ENCODE measurements at places on chromosomes 6 and 20. TPM values are rescaled to one million over a fixed set of nuclear protein-coding genes. Genes with fewer than 3 reads are reported as not detected.

E2F3 gene
- 20.7 TPM for polyA plus RNA-seq

DNA sequence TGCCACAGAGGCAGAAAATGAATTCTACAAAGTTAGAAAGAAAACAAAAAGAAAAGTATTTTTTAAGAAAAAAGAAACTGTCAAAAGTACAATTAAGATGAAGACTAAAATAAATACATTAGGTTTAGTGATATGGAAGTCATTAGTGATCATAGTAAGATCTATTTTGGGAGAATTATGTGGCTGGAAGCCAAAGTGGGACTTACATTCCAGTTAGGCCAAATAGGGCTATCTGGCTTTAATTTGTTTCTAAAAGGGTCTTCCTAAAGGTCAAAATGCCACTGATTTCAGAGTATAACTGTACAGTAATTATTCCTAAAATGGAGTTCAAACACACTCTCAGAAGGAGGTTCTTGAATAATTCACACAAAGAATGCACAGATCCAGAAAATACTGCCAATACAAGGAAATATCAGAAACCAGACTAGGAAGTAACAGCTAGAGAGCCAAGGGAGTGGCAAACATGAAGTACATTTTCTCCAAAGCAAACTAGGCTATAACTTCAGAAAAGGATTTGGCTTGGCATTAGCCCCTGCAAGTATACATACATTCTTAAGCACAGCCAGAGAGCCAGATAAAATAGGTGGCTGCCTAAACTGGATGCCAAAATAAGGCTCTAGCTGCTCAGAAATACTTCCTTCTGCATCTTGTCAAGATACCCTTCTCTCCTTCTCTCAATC is 45.3 kb downstream of the PDSS2 start:
- DNase-seq, result no peak

DNA sequence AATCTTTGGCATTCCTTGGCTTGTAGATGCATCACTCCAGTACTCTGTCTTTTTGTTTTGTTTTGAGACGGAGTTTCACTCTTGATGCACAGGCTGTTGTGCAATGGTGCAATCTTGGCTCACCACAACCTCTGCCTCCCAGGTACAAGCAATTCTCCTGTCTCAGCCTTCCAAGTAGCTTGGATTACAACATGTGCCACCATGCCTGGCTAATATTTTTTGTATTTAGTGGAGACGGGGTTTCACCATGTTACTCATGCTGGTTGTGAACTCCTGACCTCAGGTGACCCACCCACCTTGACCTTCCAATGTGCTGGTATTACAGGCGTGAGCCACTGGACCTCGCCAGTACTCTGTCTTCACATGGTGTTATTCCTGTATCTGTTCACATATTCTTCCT is 35.8 kb upstream of the LGSN start:
- DNase-seq, result no peak

GRCh38 chr6:104182811-104183210 is 676.9 kb downstream of the HACE1 start:
- DNase-seq, result no peak

PGC gene
- not detected for polyA plus RNA-seq

DNA sequence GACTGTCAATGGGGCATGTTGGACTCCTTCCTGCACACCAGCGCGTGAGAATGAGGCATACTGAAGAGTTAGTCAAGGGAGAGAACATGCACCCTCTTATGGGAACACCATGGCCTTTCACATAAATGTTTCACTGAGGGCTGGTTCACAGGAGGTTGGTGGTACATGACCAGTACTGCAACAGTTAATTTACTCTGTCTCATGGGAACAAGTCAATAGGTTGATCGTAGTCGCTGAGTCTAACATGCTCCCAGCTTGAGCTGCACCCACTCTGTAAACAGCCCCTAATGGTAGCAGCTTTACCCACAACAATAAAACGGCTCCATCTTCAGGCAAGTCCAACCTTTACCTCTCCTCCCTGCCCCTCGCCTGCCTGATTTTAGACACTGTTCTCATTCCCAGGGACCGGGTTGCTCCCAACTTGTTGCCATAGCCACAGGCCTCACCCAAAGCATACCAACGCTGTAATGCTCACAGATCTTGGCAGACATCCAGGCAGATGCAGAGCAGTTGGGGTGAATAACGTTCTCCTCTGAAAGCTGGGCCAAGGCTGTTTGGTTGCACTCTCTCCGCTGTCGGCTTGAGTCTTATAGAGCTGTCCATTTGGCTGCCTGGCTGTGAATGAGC is 111.3 kb downstream of the LY86 start:
- peak; percentile 87 for DNase-seq

LAMP5 gene
- polyA plus RNA-seq, result 8.1 TPM

GRCh38 chr6:140744659-140745320 is 1370.3 kb upstream of the CITED2 start:
- DNase-seq, result no peak

PBOV1 gene
- polyA plus RNA-seq, result not detected

RSPH4A gene
- 2.8 TPM for polyA plus RNA-seq

- no peak for DNase-seq
Observed at GRCh38 chr20:57609842-57610167, 10.4 kb downstream of the ZBP1 start.

PTPRT gene
- 0.62 TPM for polyA plus RNA-seq

CST2 gene
- not detected for polyA plus RNA-seq

GRCh38 chr6:11653028-11653583 is 115.6 kb downstream of the TMEM170B start:
- peak; percentile 38 for DNase-seq

- DNase-seq, result no peak
Observed at GRCh38 chr6:14790976-14791375, 454.9 kb upstream of the JARID2 start.

- no peak for DNase-seq
Observed at GRCh38 chr6:166671434-166672081, 44.5 kb upstream of the RPS6KA2 start.

HRH3 gene
- polyA plus RNA-seq, result not detected

MOCS3 gene
- polyA plus RNA-seq, result 5.2 TPM

- no peak for DNase-seq
Observed at GRCh38 chr20:51710361-51710894, 57.8 kb downstream of the ATP9A start.

TSBP1 gene
- polyA plus RNA-seq, result 0.11 TPM

DNA sequence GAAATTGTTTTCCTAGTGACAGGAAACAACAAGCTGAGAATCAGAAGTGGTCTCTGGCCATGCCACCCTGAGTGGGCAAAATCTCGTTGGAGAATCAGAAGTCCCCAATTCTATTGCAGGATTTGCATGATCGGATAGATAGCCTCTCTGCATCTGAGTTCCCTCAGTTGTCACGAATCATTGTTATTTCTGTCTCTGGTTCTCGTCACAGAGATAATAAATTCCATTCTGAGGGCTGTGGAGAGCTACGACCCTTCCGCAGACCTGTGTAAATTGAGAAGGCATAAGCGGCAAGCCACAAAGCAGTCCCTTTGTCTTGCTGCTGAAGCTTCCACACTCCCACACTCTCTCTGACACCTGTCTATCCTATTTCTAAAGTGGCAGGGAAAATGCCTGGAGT is 102.4 kb upstream of the CNR1 start:
- peak; percentile 43 for DNase-seq

- DNase-seq, result no peak
Observed at GRCh38 chr6:130632897-130633296, 194.3 kb upstream of the SMLR1 start.

GRCh38 chr6:40779409-40779808 is 192.2 kb upstream of the LRFN2 start:
- DNase-seq, result no peak

DNA sequence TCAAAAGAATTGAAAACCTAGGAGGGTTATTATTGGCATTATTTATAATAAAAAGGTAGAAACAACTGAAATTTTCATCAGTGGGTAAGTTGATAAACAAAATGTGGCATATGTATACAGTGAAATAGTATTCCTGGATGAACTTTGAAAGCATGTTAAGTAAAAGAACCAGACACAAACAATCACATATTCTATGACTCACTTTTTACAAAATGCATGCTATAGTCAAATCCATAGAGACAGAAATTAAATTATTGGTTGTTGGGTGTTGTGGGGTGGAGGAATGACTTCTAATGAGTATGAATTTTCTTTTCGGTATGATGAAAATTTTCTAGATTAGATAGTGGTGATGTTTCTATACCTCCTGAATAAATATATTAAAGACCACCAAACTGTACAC is 94.6 kb downstream of the LRRC1 start:
- no peak for DNase-seq

DNA sequence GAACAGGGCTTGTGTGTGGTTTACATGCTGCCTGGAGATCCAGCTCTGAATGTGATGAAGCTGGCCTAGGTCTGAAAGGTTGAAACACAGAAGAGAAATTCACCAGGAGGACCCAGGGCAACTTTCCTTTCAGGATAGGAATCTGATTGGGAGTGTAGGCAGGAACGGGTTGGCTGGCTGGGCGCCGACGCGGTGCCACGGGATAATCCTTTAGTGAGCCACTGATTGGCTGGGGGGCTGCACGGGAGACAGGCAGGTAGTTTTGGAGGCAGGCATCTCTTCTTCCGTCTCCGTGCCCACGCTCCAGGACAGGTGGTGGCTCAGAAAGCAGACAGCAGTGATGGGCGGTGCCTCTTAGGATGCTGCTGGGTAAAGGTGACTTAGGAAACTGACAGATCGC is 294.6 kb downstream of the CDH4 start:
- DNase-seq, result no peak

BPIFB2 gene
- not detected for polyA plus RNA-seq

DNA sequence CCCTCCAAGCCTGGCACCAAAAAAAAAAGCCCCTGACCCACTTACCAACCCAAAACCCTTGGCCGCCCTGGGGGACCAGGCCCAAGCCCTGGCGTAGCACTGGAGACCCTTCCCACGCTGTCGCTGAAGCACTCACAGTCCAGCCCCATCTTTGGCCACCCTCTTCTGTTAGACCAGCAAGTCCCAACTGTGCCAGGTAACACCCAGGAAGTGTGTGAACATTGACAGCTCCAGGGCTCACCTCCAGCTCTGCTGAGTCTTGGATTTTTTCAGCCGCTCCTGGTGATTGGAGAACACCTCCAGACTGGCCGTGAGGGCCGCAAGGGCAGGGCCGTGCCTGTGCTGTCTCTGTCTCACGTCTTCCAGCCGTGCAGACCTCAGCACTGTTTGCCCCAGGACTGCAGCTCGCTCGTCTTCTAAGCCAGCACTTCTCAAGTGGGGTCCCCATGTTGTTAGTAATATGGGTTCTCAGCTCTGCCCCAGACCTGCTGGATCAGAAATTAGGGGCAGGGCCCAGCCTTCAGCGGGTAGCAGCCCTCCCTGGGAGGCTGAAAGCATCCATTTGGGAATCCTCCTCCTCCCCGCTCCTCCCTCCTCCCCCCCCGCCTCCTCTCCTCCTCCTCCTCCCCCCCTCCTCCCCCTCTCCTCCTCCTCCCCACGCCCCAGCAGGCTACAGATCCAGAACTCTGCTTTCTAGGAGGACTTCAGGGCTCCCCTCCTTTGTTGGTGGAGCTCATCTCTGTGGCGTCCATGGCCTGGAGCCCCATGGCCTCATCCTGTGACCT is 18.1 kb downstream of the NPEPL1 start:
- DNase-seq, result no peak

DNA sequence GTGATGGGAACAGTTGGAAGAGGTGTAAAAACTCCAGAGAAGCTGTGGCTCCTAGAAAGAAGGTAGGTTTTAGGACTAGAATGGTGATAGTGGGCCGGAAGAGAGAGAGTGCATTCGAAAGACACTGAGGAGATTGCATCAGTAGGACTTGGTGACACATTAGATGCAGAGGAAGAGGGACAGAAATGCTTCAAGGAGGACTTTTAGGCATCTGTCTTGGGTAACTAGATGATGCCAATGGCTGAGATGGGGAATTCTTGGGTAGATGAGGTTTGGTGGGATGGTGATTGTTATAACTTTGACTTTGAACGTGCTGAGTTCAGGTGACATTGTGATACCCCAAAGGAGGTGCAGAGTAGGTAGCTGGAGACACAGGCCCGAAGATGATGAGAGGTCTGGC is 196.5 kb downstream of the GMPR start:
- no peak for DNase-seq

C20orf144 gene
- 0.43 TPM for polyA plus RNA-seq

DNA sequence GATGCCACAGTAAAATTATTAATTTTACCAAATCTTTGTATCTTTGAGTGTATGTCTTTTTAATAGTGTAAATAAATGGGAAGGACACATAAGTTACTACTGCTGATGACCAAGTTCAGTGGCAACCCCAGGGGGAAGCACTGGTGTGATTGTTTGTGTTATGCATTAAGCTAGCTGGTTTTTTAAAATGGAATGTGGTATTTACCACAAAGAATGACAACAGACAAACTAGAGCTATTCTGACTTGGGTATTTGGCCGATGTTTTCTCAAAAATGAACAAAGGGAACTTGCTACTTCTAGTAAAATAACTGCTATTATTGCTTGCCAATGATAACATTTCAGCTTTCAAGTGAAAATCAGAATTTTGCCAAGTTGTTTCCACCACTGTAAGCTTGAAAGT is 2.9 kb downstream of the FNDC1 start:
- no peak for DNase-seq

- no peak for DNase-seq
Observed at GRCh38 chr6:139109558-139109957, 25.3 kb upstream of the HECA start.

DNA sequence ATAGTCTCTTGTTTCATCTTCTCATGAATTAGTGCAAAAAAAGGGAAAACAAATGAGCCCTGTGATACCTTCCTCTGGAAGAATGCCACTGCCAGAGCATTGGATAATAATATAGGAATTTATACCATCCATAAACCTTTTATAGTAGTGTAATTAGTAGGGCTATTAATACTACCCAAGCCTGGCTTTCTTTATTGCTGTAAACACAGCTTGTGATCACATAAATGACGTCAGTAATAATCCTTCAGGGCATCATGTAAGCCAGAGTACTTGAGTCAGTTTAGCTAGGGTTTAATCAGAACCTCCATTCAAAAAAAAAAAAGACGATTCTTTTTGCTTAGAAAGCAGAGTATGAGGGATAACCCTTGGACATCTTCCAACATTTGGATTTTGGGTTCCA is 264.8 kb downstream of the SLC35F1 start:
- DNase-seq, result no peak

IP6K3 gene
- 1.1 TPM for polyA plus RNA-seq

DNA sequence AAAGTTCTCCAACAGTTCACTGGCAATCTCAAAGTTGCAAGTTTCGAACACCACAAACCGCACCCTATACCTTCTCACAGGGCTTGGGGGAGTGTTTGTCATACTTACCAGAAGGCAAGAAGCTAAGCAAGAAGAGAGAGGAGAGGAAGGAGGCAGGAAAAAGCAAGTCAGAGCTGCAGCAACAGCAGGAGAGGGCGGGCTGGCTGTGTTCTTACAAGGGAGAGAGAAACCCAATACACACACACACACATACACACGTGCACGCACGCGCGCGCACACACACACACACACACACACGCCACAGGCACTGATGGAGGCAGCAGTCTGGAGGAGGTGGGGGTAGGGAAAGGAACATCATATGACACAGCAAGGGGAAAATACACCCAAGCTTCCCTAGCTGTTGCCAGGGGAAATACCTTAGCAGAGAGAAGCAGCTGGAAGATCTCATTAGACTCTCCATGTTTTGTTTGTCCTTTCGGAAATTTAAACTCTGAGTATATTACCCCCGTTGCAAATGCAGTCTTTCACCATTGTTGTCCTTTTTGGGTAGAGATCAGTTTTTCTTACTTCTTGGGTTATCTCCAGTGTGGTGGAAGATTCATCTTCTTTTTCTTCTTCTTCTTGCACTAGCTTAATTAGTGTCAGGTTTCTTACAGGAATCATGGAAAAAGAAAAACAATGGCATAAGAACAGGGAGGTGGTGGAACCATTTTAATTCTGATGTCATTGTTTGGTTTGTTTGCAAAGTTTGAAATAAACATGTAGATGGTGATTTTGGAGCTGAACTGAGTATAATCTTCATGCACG is at the start of gene TXLNB:
Gene TXLNB (minus strand): TSS at position 186 of the 807 bp plus-strand sequence. CDS start 3,099 bp downstream, outside the sequence.
- peak; percentile 90 for DNase-seq

LY86 gene
- 0.95 TPM for polyA plus RNA-seq

GRCh38 chr6:166275714-166276166 is 32.5 kb downstream of the PRR18 start:
- DNase-seq, result peak; percentile 50

All from renal pelvis (tissue), 12 donors.